ENCODE measurements at places on chromosomes 1 and 21.

DNA sequence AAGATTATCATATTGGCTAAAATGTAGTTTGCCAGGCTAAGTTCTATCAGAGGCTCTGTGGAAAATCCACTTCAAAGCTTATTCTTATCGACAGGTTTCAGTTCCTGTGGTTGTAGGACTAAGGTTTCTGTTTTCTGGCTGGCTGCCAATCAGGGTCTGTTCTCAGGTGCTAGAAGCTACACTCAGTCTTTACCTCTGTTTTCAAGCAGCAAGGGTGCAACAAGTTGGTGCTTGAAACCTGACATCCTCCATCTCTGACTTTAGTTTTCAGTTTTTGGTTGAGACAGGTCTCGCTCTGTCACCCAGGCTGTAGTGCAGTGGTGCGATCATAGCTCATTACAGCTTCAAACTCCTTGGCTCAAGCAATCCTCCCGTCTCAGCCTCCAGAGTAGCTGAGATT lies 15.3 kb upstream of the TMCO2 start:
- peak; percentile 73 for DNase-seq

DNA sequence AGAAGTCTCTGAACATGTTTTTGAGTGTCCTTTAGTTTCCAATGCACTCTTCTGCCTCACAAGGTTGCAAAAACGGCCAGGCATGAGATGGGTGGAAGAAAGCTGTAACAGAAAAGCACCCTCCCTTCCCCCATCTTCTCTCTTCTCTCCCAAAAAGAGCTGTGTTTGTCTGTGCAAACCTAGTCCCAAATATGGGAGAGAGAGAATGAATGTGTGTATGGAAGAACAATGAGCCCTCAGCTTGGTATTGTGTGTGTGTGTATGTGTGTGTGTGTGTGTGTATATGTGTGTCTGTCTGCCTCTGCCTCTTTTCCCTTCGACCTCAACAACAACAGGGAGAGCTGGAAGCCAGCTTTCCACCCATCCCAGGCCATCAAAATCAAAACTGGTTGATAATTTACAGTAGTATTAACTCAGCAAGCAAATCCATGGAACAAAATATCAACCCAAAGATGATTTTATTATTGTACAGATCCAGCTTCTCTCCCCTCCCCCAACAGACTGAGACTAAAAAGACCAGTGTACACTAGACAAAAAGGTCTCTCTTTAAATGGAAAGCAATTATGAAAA lies 1.8 kb downstream of the RERE start:
- no peak for DNase-seq

GRCh38 chr1:41656068-41656467 lies 171.6 kb upstream of the EDN2 start:
- DNase-seq: no peak

DNA sequence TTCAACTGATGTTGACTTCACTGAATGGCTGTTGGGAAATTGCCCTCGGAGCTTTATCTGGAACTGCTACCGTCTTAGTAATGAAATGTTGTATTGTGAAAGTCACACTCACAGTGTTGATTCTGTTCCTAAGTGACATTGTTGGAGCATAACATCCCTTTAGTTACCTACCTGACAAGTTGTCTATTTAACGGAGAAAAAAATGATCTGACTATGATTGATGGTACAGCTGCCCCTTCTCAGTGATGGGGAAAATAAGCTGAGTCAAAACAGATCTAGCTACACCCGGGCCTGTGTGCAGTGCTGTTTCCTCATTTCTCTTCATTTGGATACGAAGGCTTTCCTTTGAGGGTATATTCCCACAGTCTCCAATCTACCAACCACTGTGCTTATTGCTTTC lies 472.3 kb upstream of the BRINP3 start:
- no peak for DNase-seq

DNA sequence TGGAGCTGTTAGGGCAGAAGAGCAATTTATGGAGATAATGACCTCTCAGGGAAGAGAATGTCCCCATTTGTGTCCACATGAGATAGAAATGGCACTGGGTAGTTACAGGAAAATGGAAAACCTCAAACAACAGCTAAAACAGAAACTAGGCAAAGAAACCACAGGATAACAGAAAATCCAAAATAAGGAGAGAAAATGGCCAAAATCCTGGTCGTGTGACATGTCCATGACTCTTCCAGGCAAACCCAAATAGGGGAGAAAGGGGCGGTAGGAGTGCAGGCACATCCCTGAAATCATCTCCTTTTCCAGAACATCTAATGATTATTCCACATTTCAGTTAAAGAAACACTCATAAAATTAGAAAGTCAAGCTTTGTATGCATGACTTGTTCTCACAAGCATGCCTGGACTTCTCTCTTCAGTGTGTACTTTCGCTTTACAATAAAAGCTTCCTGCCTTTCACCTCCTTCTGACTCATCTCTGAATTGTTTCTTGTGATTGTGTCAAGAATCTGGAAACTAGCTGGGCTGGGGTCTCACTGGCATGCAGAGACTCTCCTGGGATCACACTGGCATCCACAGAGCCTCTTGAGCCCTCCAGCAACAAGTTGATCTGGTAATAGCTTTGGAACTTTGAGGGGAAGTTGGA lies 171.4 kb upstream of the ZP4 start:
- no peak for DNase-seq

GRCh38 chr1:203625628-203626019 lies 1.0 kb upstream of the ATP2B4 start:
- DNase-seq: peak; percentile 62

GRCh38 chr1:5720936-5721335 lies 271.3 kb downstream of the NPHP4 start:
- DNase-seq: peak; percentile 14

- peak; percentile 87 for DNase-seq
These were observed 179.4 kb downstream of the HIVEP3 start for GRCh38 chr1:41739061-41739955.

- DNase-seq: no peak
These were observed 16.4 kb downstream of the HTR1D start for GRCh38 chr1:23200883-23201282.

DNA sequence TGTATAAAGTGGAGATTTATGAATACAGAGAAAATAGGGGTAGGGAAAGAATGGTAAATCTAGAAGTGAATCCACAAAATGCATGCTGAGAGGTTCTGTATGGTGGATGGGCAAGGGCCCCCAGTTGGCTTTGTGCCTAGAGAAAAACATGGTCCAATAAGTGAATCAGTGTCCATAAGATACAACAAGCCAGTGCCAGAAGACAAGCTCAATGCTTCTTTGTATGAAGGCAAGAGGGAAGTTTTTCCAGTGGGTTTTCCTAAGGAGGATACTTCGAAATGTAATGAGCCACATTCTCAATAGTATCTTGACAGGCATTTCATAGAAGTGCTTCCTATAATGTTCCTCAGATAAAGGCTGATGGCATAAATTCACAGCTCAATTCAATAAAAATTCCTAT lies 169.4 kb upstream of the HMCN1 start:
- no peak for DNase-seq

- no peak for DNase-seq
These were observed 1594.3 kb downstream of the PLA2G4A start for GRCh38 chr1:188423073-188423472.

GRCh38 chr1:53078333-53079101 lies 16.5 kb downstream of the PODN start:
- no peak for DNase-seq

- no peak for DNase-seq
These were observed 32.0 kb downstream of the SLC16A1 start for GRCh38 chr1:112923959-112924349.

- peak; percentile 75 for DNase-seq
These were observed 33.2 kb downstream of the NHLH2 start for GRCh38 chr1:115807723-115808122.

GRCh38 chr1:84642774-84643173 lies 47.5 kb downstream of the SSX2IP start:
- no peak for DNase-seq

DNA sequence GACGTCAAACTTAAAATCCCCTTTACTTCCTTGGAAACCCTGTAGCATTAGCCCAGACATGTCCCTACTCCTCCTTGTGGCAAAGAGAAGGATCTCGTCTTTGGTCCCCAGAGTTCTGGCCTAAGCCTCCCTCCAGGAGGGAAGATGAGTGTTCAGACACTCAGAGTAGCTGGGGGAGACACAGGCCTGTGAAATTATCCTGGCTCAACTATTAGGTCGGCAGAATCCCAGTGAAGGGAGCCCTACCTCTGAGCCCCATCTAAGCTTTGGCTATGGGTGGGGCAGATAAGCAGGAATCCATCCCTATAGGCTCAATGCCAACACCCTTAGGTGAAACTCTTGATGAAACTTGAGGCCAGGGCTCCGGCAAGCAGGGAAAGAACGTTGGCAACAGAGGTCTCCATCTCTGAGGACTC lies 1.7 kb upstream of the SFN start:
- no peak for DNase-seq

DNA sequence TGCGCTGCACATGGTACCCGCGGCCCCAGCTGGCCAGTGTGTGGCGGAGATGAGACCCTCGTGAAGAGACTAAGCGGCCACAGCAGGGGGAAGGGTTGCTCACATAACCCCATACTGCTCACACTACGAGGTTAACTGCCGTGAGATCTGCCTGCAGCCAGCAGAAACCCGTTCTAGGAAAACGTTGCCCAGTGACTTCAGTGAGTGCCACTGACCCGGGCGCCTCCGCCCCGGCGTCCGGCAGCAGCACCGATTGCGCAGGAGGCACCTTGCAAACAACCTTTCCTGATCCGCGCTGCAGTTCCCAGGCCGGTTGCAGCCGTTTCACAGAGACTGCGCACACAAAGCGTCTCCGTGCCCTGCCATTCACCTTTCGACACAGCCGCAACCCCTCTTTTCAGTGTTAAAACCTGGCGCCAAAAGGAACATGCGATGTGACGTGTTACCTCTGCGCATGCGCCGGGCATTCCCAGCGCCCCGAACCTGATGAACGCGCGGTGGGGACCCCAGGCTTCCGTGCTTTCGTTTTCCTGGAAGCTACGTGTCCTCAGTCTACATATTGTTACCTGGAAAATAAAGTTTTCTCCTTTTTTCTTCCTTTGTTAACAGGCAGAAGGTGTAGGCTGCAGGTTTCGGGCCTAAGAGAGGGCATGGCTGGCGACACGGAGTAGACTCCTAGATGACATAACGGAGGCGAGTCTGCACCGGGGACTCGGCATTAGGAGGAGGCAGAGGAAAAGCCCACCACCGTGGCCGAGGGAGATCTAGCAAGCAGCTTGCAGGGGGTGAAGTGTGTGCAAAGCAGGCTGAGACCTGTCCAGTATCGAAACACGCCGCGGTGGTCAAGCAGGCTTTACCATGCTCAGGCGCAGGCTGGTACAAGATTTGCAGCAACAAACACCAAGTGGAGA lies 8.9 kb downstream of the VPS26C start:
- peak; percentile 79 for DNase-seq

DNA sequence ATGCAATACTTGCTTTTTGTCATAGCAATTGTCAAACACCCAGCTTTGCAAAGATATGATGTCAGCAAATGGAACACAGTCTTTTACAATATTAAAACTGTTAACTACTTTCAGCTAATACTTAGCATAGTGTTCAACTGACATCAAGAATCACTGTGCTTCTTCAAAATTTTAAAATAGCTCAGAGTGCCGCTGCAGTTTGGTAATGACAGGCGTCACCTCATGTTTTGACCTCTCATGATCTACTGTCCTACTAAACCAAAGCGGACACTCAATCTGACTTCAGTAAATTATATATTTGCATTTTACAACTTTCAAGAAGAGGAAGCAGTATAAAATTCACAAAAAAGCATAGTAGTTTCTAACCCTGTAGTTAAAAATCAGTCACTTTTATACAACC lies 2.0 kb downstream of the FMO1 start:
- DNase-seq: no peak

DNA sequence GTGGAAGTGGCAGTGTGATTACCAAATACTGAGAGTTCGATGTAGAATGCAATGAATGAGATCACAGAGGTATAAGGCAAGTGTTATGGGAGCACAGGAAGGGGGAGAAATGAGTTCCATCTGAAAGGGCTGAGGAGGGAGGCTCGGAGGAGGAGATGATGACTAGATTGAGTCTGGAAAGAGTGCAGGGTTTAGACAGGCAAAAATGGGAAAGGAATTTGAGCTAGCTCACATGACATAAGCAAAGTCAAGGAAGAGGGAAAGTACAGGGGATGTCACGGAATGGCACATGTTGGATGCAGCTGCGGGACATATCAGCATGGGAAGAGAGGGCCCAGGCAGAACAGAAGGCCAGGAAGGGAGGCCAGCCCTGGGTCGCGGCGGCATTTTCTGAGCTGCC lies 132.7 kb downstream of the RUNX1 start:
- no peak for DNase-seq

- DNase-seq: no peak
These were observed 51.2 kb downstream of the DNTTIP2 start for GRCh38 chr1:93827633-93828366.

GRCh38 chr1:9051379-9051778 lies 18.1 kb downstream of the SLC2A5 start:
- DNase-seq: no peak

DNA sequence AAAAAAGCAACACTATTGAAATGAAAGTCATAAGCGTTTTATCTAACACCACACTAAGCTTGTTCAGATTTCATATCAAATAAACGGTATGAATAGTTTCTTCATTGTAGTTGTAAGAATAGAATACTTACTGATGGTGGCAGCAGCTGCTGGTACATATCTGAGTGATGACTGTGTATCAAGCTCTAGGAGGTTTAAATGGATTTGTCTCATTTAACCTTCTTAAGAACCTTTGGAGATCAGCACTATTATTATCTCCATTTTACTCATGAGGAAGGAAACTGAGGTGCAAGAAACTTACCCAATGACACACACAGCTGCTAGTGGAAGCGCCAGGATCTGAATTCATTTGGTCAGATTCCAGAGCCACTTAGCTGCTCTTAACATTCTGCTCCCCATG lies 104.0 kb downstream of the EIF4G3 start:
- no peak for DNase-seq

DNA sequence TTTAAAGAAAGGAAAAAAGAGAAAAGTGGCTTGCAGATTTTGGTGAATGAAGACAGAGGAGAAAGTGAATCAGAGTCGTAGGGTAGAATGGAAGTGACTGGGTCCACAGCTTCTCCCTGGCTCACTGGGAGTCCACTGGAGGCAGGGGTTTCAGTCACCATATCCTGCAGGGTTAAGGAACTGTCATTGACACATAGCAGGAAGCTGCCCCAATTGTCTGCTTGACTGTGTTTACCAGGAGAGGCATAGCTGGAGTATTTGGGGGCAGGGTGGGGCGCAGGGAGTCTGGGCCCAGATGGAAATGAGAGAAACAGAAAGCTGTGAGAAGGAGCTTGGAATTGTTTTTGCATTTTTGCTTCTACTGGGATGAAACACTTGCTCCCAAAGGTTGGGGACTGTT lies 228.8 kb upstream of the CSF3R start:
- no peak for DNase-seq

DNA sequence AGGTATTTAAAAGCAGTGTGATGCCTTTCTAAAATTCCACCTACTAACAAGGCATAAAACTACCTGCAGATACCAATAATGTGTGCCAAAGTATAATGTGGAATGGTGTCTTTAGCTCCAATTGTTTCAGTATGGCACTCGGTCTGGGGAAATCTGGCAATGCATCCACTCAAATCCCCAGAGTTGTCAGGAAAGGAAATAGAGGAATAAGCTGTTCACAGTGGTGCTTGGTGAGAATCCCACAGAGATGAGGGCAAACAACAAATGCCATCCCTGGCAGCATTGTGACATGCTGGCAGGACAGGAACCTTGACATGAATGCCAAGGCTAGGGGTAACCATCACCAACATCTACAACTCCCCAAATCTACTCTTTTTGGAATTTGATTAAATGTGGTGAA lies 240.7 kb downstream of the BARHL2 start:
- DNase-seq: no peak

GRCh38 chr1:3819771-3820200 lies 23.5 kb upstream of the LRRC47 start:
- DNase-seq: no peak

- DNase-seq: no peak
These were observed 23.2 kb downstream of the ATP8B2 start for GRCh38 chr1:154348429-154349076.

Data from Peyer's patch (tissue), 4 donors.